ENCODE measurements at places on chromosomes 7 and 10. TPM values are rescaled to one million over a fixed set of nuclear protein-coding genes. Genes with fewer than 3 reads are reported as not detected.

GRCh38 chr10:116984202-116984990, 20.6 kb downstream of the SHTN1 start:
- H3K27me3 ChIP-seq = no peaks in the 10 kb centered on the region
- no peaks in the 10 kb centered on the region for H3K4me1 ChIP-seq
- no peak for DNase-seq
- H3K27ac ChIP-seq = no peak overlapping the region
- H3K36me3 ChIP-seq = no peaks in the 10 kb centered on the region
- no peak overlapping the region for H3K4me3 ChIP-seq

- no peaks in the 10 kb centered on the region for H3K36me3 ChIP-seq
- no peak overlapping the region for H3K27ac ChIP-seq
- H3K4me3 ChIP-seq = no peak overlapping the region
- no peaks in the 10 kb centered on the region for H3K4me1 ChIP-seq
- DNase-seq = no peak
Observed at GRCh38 chr10:94193466-94193924, 169.2 kb downstream of the NOC3L start.

DNA sequence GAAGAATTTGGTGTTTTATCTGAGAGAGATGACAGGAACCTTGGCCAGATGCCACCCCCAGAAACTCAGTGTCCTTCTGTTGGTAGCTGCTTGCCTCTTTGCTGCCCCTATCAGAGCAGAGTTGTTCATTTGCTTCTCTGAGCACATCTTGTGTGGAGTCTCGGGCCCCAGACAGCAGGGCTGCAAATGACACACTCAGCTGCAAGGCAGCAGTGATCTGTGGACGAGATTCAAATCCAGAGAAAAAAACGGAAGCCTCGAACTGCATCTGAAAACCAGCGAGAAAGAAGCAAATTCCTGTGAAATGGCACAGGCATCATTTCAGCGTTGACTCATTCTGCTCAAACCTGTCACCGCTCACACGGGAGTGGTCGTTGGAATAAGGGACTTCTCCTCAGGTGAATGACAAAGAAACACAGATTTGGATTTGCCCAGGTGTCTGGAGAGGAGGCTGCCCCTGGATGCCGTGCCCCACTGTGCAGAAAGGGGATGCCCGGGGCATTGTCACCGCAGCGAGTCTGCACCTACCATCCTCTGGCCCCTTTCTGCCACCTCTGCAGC, 144.7 kb downstream of the PFKFB3 start:
- DNase-seq = no peak
- no peaks in the 10 kb centered on the region for H3K27me3 ChIP-seq
- H3K36me3 ChIP-seq = no peaks in the 10 kb centered on the region
- H3K27ac ChIP-seq = peak overlapping the region; percentile 13
- no peak overlapping the region for H3K4me3 ChIP-seq
- H3K4me1 ChIP-seq = no peaks in the 10 kb centered on the region

GRCh38 chr7:82162289-82162688, 281.3 kb downstream of the CACNA2D1 start:
- H3K36me3 ChIP-seq = no peaks in the 10 kb centered on the region
- H3K27me3 ChIP-seq = no peaks in the 10 kb centered on the region
- DNase-seq = no peak
- no peaks in the 10 kb centered on the region for H3K4me1 ChIP-seq
- no peak overlapping the region for H3K27ac ChIP-seq

DNA sequence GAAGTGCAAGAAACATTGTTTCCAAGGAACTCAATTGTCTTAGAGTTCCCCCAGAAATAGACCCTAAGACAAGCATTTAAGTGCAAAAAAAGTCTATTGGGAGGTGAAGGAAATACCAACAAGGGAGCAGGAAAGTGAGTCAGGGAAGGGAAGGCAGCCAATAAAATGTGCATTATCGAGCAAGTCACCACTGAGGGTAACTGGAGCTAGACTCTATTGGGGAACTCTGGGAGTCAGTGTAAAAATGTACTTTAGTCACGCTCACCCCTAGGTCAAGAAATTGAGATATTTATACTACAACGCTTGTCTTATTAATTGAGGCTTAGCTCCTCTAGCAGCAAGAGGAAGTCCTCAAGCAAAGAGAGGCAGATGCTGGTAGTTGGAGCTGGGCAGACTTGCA, 137.7 kb downstream of the RTKN2 start:
- no peak for DNase-seq
- no peak overlapping the region for H3K27ac ChIP-seq
- no peaks in the 10 kb centered on the region for H3K27me3 ChIP-seq
- H3K4me1 ChIP-seq = no peaks in the 10 kb centered on the region
- H3K4me3 ChIP-seq = no peak overlapping the region

DNA sequence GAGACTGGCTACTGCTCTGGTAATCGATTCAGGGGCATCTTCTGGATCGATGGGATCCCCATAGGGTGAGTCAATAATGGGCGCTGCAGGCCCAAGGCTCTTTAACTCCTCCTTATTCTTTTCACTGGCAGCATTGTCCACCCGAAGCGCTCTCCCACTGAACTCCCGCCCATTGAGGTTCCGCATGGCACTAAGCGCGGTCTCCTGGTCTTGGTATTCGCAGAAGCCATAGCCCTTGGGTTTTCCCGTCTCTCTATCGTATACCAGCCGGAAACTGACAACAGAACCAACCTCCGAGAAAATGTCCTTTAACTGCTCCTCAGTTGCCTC, 285 bp downstream of the CSTF2T start:
- peaks cover 21% of the 10 kb centered on the region for H3K4me1 ChIP-seq
- peak overlapping the region; percentile 88 for H3K4me3 ChIP-seq
- peak overlapping the region; percentile 96 for H3K27ac ChIP-seq
- DNase-seq = no peak

Gene TACC2
- total RNA-seq = 28.5 TPM

Gene ERVW-1
- not detected for total RNA-seq

Gene ADRB1
- total RNA-seq = 2.4 TPM

Gene IL2RA
- total RNA-seq = 0.88 TPM

Gene AKR1C8
- total RNA-seq = not detected

Gene ACHE
- 3.2 TPM for total RNA-seq

Measured in breast epithelium (tissue), 4 donors.